ENCODE measurements at places on chromosomes 7 and 10.

- no peak for DNase-seq
Measured at GRCh38 chr7:93171606-93172226, 23.5 kb upstream of the SAMD9L start.

DNA sequence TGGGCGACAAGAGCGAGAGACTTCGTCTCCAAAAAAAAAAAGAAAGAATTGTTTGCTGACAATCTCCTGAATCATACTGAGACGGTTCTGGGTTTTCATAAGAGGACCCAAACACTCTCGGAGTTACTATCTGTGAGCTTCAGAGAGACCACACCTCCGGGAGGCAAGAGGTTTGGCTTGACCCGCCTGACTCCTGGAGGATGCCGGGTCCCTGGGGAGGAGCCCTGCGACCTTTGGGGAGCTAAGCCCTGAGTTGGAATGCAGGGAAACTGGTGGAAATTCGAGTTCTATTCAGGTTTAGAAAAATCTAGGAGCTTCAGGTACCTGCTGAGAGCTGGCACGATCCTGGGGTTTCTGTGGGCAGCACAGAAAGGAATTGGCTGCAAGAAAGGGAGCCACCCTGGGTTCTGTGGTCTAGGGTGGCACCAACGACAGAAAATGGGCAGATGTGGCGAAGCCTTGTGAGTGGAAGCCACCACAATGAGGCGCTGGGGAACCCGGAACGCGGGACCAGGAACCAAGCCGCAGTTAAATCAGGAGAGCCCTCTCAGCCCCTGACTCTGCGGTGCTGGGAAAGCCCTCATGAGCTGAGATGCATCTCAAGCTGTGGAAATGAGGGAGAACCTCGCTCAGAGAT lies 21.9 kb upstream of the GATAD1 start:
- no peak for DNase-seq

- no peak for DNase-seq
Measured at GRCh38 chr7:131008840-131009711, 275.1 kb upstream of the KLF14 start.

GRCh38 chr10:132784866-132785722 lies 853 bp downstream of the NKX6-2 start:
- no peak for DNase-seq

- no peak for DNase-seq
Measured at GRCh38 chr10:85532773-85533172, 833.8 kb downstream of the GRID1 start.

GRCh38 chr10:28020993-28021982 lies 22.4 kb upstream of the ODAD2 start:
- DNase-seq = no peak

DNA sequence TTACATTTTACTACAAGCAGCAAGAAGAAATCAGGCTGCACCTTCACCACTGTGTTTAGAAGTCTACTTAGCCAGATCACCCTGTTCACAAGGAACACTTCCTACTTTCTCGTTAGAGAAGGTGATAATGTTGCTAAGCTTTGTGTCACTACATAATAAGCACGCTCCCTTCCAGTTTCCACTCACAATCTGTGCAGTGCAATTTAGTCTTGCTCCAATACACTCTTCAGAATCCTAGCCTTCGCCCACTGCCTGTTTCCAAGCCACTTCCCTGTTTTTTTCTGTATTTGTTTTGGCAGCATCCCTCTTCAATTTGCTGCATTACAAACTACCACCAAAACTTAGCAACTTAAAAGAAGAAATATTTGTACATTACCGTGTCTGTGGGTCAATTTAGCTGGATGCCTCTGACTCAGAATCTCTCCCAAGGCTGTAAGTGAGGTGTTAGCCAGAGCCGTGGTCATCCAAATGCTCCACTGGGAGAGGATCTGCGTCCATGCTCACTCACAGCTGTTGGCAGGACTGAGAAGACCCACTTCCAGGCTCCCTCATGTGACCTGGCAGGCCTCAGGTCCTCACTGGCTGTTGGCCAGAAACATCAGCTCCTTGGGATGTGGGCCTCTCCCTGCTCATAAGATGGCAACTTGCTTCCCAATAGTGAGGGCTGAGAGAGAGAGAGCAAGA lies 110.4 kb downstream of the PON1 start:
- peak; percentile 47 for DNase-seq

DNA sequence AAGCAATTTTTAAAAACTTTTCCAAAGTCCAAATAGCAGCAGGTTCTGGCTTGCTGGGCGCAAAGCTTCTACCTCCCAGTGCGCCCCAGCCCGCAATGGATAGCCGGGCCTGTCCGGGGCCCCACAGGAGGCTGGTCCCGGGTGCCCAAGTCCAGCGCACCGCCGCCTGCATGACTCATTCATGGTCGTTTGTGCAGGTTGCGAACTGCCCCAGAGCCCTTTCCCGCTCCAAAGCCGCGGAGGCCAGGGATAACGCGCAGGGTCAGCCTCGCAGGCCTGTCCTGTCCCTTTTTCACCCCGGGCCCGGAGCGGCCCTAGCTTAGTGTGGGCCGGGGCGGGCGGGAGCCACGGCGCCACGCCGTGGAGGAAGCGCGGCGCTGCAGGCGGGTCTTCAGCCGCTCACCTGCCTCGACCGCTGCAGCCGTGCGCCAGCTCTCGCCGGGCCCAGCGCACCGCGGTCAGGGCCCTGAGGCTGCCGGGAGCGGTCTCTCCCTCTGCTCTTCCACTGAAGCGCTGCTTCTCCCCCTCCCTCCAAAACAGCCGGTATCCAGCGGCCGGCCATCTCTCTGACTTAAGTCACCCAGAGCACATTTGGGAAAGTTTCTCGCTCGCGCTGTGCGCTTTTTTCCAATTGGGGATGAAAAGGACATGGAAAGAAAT lies 1.7 kb upstream of the EGR2 start:
- DNase-seq = peak; percentile 16

DNA sequence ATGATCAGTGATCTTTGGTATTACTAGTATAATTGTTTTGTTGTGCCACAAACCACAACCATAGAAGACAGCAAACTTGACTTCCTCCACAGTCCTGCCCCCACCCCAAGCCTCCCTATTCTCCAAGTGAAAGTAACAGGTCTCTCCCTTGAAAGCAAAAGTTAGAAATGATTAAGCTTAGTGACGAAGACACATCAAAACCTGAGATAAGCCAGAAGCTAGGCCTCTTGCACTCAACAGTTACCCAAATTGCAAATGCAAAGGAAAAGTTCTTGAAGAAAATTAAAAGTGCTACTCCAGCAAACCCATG lies 7.5 kb downstream of the SAR1A start:
- DNase-seq = no peak

DNA sequence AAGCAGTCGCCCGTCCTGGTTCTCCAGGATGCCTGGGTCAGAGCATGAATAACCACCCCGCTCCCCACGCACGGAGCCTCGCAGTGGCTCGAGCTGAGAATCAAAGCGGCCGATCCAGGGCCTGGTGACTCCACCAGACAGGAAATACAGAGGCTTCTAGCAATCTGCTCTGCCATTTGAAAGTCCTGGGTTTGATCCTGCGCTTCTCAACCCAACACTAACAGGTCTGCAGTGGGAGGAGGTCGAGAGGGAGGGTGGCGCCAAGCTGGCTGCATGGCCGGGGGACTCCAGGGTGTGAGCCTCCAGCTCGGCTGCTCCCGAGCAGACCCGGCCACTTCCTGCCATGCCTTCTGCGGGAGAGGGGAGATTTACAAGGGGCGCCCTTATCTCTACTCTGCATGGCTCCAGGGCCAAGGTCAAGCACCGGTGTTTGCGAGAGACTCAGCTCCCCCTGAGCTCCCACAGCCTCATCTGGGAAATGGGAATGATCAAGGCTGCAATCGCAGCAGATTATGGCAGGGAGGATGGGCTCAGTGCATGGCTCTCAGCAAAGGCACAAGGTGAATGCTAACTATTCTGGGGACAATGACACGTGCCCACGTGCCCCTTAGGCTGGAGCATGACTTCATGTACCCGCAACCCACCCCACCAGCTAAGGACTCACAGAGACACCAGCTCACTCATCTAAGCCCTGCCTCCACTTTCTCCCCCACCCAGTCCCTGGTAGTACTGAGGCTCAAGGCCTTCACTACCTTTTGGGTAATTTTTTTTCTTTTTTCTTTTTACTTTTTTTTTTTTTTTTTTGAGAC lies 73.9 kb upstream of the TNRC18 start:
- no peak for DNase-seq

DNA sequence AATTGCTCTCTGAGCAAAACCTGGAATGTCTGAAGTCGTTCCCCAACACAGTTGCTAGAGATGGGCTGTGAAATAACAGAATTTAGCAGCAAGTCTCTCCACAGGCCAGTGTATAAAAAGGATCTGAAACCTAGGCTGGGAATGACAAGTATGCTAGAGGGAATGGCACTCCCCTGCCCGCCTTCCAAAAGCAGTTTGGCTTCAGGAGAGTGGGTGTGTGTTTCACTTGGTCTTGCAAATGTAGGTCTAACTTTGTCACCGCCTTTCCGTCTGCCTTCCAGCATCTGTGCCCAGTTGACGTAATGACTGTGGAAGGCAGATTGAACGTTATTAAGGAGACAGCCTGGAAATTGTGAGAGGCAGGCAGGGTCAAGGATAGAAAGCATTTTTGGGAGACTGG lies 18.0 kb upstream of the MTURN start:
- DNase-seq = no peak

DNA sequence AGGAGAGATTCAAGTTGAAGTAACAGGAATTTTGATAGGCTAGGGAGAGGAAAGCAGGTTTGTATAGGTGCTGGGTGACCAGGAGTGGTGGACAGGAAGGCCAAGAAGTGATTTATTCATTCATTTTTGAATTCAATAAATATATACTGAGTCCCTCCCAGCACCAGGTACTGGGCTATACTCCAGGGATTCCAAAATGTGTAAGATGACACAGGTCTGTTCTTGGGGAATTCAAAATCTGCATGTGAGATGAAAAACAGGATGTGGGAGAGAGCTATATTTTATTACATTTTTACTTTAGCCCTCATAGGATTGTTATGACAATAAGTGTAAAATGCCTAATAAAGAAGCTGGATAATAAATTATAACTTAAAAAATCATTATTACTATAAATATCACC lies 134.9 kb downstream of the ANK3 start:
- DNase-seq = no peak

DNA sequence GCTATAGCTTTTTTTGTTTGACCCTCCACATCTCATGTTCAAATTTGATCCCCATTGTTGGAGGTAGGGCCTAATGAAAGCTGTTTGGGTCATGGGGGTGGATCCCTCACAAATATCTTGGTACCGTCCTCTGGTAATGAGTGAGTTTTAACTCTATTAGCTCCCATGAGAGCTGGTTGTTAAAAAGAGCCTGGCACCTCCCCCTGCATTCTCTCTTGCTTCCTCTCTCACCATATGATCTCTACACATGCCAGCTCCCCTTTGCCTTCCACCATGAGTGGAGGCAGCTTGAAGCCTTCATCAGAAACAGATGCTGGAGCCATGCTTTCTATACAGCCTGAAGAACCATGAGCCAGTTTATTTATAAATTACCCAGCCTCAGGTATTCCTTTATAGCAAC lies 43.0 kb upstream of the IMMP2L start:
- no peak for DNase-seq

DNA sequence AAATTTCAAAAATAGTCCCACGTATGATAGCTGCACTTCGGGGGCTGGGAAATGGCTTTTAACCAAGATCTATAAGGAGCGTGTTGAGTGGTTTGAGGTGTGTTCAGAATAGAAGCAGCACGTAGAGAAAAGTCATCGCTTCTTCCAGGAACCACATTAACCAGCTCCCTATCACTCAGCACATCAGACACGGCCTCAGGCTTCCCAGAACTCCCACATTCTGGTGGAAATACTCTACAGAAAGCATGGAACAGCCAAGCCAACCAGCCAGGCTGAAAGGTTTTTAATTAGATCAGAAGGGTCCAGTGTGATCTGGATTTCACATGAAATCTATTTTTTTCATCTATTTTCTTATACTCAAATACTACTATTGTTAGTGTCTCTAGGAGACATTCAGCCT lies 231.5 kb upstream of the NRP1 start:
- DNase-seq = no peak

DNA sequence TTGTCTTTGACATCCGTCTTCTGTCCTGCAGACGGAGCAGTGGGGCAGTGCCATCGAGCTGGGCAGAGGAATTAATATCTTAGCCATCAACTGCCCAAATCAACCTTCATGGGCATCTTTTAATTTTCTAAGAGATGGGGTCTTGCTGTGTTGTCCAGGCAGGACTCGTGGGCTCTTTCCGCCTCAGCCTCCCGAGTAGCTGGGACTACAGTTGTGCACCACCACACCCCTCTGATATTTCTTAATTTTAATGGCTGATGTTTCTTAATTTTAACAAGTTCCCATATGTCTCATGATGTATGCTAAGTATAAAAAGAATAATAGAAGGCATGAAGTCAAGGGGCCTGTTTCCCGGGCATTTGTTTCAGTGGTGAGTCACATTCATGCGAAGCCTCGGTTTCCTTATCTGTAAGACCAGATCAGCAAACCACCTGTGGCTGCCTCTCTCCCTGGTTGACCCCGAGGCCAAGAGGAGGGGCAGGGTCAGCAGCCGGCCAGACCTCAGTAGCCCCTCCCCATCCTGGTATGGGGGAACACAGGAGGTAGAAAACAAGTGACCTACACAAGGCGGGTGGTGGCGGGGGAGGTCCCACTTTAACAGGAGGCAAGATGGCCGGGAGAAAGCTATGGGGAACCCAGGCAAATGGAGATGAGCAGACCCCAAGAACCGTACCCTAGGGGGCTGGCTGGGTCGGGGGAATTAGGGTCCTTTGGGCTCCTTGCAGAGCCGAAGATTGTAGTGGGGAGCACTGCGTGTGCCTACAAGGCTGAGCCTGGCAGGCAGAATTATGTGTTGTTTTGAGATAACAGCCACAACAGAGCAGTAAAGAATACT lies 85.5 kb downstream of the CUX1 start:
- no peak for DNase-seq

DNA sequence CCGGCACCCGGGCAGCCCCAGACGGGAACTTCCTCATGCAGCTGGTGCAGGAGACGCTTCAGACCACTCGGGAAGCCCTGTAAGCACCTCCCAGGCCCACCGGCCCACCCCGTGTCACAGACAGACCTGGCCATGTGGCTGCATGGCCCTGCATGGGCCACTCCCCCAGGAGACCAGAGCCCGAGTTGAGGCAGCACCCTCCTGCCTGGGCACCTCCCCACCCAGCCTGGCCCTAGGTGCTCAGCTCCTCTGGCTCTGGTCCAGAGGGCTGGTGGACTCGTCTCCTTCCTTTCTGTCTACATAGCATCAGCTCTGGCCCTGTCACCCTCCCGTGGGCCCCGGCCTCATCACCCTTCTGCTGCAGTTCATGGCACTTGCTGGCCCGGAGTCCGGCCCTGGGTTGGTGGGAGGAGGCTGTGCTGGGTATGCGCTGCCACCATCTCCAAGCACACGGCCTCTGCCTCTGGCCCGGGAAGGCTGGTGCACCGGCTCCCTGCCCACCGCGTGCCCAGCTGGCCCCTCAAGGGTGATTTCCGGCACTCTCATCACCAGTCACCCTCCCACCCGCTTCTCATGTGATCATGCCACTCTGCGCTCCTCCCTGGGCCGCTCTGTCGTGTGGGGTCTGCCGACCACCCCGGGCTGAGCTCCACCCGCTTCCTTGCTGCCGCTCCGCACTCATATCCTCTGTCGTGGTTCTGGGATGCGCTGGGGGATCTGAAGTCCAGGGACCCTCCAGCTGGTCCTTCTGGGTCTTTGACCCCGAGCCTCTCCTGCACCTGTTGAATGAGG lies 53.1 kb upstream of the DPYSL4 start:
- no peak for DNase-seq
